ENCODE measurements at places on chromosomes 6 and 20. TPM values are rescaled to one million over a fixed set of nuclear protein-coding genes. Genes with fewer than 3 reads are reported as not detected.

DNA sequence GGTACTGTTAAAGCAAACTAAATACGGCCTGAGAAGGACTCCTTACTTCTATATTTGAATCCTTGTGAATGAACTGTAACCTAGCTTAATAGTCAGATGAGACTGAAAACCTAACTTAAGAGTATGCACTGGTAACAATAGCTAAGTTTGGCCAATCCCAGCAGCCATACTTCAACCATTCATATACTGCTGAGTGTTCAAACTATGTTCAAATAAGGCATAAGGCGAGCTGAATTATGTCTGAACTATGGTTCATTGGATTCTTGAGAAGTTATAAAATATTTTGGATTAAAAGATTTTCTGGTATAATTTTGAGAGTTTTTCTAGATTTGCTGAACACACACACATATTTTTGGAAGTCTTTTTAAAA lies 2.2 kb downstream of the SMPDL3A start:
- no peak for DNase-seq

DNA sequence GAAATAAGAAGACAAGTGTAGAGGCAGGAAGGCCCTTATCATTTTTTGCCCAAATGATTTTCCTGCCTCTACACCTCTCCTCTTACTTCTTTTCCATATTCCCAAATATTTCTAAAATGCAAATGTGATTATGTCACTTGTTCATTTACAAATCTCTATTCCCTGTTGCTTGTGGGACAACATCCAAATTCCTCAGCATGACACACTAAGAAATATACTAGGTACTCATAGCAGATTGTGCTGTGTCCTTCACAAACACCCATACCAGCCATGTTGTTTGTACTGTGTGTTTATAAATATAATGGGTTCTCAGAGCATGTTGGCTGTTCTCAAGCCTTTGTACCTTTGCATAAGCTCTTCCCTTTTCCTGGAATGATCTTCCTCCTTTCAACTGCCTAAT lies 17.7 kb upstream of the FYN start:
- DNase-seq, result no peak

- DNase-seq, result no peak
Measured at GRCh38 chr20:32442630-32443373, 84.7 kb downstream of the ASXL1 start.

DNA sequence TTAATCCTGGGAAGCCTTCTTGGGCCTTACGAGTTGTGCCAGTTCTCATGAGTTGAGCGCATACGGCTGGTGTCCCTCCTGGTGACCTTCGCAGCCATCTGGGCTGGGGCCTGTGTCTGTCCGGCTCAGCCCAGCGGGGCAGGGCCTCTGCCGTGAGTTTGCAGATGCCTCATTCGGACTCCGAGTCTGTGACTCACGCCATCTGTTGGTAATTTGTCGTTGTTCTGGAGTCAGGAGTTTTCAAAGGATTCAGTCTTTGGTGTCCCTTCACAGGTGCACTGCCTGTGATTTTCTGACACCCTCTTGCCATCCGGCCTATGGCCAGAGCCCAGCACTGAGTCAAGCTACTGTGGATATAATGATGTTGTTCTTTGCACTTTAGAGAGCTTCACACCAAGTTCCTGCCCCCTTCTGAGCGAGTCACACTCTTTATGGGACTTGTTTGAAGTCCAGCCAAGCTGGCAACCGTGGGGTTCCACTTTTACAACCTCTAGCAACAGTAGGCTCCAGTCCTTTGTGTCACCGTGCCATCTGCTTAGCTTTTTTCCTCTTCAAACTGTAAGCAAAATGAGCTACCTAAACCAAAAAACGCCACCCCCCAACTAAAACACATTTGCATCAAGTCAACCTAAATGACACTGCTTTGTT lies 175.6 kb downstream of the AIG1 start:
- peak; percentile 35 for DNase-seq

DNA sequence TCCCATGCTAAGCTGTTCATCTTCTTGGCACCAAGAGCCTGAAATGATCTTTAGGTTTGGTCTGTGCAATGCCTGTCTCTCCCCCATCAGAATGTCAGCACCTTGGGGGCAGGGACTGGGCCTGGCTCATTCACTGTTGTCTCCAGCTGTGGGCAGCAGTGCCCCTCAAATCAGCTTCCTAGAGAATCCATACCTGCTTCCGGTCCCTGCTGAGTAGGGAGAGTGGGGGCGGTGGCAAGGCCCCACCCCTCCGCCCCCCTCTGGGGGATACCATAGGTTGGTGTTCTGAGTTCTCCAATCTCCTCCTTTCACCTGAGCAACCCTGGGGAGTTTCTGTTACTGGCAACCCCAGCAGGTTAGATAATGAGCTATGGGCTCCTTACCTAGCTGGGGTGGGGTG lies 19.2 kb upstream of the SPDEF start:
- DNase-seq, result no peak

DNA sequence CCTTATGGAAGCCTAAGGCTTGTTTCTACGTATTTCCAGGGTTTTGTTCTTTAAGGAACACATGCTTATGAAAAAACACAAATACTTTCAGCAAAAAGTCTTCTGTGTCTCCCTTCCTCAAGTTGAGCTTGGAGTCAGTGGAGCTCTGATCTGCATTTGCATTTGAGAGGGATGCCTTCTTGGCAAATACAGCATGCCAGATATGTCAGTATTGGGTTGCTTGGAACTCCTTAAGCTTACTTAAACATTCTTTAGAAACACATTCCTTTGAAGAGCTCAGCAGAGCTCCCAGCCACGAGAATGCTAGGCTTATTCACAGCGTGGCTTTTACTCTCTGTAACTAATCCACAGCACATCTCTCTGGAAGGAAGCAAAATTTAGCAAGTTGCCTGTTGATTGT lies 68.3 kb downstream of the ANKRD6 start:
- no peak for DNase-seq

- no peak for DNase-seq
Measured at GRCh38 chr20:11917663-11918062, at the start of gene BTBD3. Gene BTBD3, plus strand, starts transcription at chr20:11917893. Its CDS starts 383 bp downstream, at chr20:11918276.

GRCh38 chr20:63215101-63216040 lies 560 bp downstream of the YTHDF1 start:
- DNase-seq, result peak; percentile 61

- no peak for DNase-seq
Measured at GRCh38 chr6:33505548-33506370, 51.4 kb downstream of the ZBTB9 start.

GRCh38 chr6:113416170-113416569 lies 441.0 kb upstream of the MARCKS start:
- DNase-seq, result peak; percentile 62

- no peak for DNase-seq
Measured at GRCh38 chr6:138307352-138307751, 70.4 kb upstream of the SMIM28 start.

TUBB2B gene
- 8.6 TPM for total RNA-seq

PLCB4 gene
- total RNA-seq, result 0.12 TPM

ZNF311 gene
- total RNA-seq, result 1.4 TPM

HAO1 gene
- total RNA-seq, result not detected

CST3 gene
- total RNA-seq, result 148 TPM

TRAPPC3L gene
- total RNA-seq, result not detected

CASS4 gene
- total RNA-seq, result 0.07 TPM

PSORS1C1 gene
- total RNA-seq, result not detected
